ENCODE measurements at places on chromosomes 2 and 18.

DNA sequence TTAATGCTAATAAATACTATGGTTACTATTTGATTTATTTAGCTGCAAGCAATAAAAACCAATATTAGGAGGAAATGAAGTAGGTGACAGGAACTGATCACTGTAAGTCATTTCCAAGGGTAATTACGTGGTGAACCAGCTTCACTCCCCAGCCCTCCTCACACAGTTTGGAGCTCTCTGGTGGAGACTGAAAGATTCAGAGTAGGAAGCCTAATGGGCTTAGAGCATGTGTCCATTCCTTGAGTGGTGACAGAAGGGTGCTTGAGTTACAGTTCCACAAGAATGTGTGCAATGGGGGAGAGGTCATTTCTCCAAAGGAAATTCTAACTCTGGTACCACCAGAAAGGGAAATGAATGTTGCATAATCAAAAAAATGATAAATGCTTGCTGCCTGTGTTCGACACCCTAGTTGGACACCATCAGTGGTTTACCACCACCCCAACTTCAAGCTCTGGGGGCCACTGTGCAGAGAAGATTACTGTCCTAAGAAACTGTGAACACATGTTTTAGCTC, 285.1 kb upstream of the MMADHC start:
- no peak for DNase-seq

DNA sequence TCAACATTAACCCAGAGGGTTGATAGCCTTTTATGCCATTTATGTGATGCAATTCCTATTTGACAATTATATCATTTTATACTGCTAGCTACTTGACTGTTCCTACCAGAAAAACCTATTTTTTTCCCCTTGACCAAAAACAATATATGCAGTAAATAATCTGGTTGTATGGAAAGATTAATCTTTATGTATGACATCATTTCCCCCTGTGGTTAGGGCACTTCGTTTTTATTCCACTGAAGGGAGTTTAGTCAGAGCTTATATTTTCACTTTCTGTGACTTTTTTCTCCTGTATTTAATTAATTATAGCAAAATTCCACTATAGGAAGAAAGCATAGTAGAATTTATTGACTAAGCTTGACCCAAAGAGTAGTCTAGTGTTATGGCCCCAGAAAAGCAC, 107.6 kb downstream of the HAUS1 start:
- no peak for DNase-seq

DNA sequence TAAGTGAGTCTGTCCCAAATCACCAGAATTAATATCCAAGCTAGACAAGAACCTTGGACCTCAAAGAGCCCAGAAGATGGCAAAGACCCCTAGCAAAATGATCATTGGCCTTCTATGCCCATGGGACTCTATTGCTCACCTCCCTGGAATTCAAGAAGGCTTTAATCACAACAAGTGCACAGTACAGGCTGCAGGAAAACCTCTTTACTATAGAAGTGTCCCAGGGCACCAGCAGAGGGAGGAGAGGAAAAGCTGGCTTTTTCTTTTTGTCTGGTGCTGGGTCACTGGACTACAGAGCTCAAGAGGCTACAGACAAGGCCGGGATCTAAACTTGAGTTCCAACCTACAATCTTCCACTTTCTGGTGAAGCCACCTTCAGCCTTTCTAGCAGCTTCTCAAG, 88.3 kb upstream of the PPP1CB start:
- DNase-seq: no peak

DNA sequence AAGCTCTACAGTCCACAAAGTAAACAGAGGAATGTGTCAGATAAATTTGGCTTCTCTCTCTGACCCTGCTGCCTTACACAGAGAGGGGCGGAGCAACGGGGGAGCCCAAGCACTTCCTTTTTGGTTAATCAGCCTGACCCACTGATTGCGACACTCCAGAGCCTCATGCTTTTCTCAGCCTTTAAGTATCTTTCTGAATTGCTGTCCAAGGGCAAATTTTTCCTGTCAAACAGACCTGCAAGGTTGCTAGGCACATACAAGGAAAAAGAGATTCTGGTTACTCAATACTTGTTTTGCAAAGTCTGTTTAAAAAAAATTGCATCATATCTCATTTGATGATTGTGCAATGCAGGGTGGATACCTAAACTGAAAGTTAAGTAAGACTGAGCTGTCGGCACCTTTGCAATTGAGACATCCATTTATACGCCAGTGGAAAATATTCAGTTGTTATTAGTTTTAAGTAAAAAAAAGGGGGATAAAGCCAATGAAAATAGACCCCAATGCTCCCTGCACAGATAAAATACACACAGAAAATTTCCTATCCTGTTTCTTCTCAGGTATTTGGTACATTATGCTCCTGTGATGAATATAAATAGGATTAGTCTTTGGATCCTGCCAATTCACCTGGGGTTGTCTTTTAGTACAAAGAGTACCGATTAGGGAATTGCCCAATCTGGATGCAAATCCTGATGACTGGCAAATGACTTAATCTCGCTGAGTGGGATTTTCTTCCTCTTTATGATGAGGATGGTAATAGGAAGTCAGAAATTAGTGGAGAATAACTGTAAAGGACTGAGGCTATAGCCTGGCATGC, 260.2 kb upstream of the TRIB2 start:
- DNase-seq: peak; percentile 97

GRCh38 chr2:5372141-5372540, 320.0 kb upstream of the SOX11 start:
- DNase-seq: no peak

GRCh38 chr2:8472545-8473323, 209.1 kb upstream of the ID2 start:
- no peak for DNase-seq

GRCh38 chr2:10772201-10772867, 40.3 kb downstream of the PDIA6 start:
- no peak for DNase-seq

GRCh38 chr2:174529916-174530315, 43.1 kb upstream of the GPR155 start:
- DNase-seq: no peak

DNA sequence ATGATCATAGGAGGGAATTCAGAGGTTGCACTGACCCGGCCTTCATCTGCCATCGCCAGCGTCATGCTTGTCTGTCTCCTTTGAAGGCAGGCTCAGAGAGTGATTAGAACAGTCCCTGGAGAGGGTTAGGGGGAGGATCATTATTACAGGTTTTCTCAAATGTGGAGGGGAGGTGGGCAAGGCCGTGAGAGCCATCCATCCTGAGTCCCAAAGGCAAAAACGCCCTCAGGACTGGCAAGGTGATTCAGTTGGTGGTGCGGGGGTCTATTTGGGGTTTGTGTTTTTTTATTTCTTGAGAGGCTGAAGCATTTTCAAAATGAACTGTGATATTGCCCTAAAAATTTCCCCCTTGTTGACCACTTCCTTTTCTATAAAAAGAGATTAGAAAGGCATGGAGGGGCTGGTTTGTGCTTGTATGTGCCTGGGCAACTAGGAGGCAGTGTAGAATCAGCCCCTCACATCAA, 39.3 kb upstream of the GYPC start:
- no peak for DNase-seq

GRCh38 chr2:150698016-150698661, 210.7 kb upstream of the RND3 start:
- DNase-seq: no peak

DNA sequence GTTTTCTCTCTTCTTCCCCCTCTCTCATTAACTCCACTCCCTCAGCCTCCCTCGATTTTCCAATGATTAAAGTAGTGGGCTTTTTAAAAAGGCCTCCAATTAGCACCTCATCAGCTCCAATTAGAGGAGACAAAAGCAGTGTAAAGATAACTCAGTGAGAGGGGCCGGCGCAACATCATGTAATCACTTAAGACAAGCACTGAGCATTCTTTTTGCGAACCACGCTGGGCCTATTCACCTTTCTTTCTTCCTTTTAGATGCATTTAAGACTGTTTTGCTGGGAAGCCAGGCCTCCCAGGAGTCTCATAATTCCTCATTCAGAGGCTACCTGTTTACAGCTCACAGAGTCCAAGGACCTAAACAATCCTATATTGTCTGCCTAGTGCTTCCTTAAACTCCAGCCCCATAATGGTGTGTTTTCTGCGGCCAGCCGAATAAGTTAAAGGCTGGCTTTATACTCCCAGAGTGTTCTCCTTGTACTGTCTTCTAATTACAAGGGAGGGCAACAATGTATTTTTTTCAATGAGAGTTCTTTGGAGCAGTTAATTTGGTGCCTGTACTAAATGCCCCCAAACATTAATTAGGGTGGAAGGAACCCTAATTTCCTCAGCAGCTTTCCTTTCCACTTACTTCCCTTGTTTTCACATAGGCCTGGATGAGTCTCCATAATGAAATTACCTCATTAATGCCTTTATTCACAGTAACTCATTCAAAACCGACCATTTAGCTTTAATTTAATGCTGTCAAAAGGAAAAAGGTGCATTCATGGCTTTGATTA, 28.0 kb upstream of the LMAN1 start:
- DNase-seq: no peak

All from ovary (tissue), 10 donors.